ENCODE measurements at places on chromosomes 7 and 10.

- DNase-seq, result no peak
Measured at GRCh38 chr10:29394321-29394932, 105.6 kb downstream of the LYZL1 start.

DNA sequence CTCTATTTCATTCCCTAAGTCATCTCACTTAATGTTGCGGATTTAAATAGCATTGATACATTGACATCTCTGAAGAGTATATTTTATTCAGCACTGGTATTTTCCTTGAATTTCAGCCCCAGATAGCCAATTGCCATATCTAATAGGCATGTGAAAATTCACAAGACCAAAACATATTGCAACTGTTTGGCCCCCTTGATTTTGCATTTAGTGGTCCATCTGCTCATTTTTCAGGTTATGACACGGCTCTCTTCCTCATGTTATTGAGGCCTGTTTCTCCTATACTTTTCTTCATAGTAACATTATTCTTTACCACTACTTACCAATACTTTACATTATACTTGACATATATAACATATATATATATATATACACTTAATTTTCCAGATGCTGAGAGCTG lies 43.7 kb downstream of the MKLN1 start:
- no peak for DNase-seq

GRCh38 chr10:47033541-47034270 lies 122.5 kb downstream of the PTPN20 start:
- DNase-seq, result no peak

DNA sequence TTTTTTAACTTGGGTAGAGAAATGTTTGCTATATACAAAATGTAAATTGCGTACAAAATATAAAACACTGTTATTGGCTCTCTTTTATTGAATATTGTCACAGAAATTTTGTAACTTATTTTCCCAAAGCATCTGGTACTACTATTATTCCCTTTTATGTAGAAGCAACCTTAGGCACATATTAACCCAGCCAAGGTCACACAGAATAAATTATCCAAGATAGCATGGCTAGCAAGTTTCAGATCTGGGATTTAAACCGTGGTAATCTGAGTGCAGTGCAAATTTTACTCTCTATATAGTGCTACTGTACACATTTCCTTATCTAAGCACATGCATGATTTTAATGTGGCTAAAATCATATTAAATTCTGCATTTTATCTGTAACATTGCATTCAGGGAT lies 1190.5 kb upstream of the LRRTM3 start:
- no peak for DNase-seq

DNA sequence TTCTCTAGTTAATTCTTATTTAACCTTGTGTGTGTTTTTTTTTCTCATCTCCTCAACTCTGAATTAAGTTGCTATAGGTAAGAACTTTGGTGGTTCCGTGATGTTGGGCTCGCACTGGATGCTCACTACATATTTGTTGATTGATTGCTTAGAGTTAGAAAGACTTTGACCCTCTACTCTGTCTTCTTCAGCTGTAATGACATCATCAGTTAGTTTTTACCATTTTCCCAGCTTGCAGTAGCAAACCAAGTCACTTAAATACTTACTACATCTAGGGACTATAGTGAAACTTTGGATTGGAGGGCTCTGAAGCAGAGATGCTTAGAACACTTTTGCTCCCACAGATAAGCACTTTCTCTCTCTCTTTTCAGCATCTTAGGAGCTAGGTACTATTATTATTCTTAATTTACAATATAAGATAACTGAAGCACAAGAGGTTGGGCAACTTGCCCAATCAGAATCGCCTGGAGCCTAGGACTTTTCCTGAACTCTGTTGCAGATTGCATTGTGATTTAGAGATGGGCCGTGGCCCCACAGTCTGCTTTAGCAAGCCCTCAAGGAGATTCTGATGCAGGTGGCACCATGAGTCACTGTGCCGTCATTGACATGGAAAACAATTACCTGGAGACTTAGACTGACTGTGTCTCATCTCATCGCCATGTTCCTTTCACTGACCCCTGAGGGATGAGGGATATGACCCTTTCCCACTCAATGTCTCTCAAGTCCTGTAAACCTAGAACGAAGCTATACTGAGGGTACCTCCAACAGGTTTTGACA lies 471.9 kb upstream of the PODXL start:
- no peak for DNase-seq

DNA sequence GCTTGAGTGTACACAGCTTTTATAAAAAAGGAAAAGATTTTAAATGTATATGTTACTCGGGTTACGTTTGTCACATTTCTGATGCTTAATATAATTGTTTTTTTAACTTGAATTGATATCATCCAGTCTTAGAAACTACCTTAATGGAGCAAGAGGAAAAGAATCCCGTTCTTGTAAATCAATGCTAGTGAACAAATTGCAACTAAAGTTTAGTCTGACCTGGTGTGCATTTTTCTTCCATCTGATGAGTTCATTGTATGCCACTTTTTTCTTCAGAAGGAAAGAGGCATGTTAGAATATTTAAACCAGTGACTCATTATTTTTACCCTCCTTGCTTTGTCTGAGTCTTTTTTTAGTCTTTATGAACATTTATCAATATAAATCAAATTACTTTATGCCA lies 34.7 kb downstream of the NET1 start:
- no peak for DNase-seq

- DNase-seq, result no peak
Measured at GRCh38 chr10:7428673-7429350, 18.0 kb upstream of the SFMBT2 start.

GRCh38 chr10:132669208-132669861 lies 116.6 kb downstream of the NKX6-2 start:
- no peak for DNase-seq

DNA sequence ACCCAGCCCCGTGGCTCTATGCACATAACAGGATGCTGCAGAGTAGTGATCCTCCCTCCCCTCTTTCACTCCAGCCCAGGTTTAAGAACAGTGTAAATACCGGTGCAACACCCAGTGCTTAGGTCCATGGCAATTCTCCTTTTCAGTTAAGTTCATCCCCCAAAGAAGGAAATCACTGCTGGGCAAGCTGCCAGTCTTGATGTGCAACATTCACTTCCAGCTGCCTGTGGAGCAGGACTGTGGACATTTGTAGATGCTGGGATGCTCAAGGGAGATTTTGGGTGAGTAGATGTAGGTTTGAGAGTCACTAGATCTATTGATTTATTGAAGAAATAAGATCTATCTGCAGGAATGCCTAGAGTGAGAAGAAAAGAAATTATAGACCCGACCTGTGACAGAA lies 294.3 kb upstream of the KIAA1217 start:
- DNase-seq, result no peak

All from NCI-H1930 (cell line).